Activated CD8-positive, alpha-beta T cell treated with anti-CD3 and anti-CD28 coated beads for 36 hours (primary cell): ENCODE measurements at places on chromosomes 1 and 21. TPM values are rescaled to one million over a fixed set of nuclear protein-coding genes. Genes with fewer than 3 reads are reported as not detected.

DNA sequence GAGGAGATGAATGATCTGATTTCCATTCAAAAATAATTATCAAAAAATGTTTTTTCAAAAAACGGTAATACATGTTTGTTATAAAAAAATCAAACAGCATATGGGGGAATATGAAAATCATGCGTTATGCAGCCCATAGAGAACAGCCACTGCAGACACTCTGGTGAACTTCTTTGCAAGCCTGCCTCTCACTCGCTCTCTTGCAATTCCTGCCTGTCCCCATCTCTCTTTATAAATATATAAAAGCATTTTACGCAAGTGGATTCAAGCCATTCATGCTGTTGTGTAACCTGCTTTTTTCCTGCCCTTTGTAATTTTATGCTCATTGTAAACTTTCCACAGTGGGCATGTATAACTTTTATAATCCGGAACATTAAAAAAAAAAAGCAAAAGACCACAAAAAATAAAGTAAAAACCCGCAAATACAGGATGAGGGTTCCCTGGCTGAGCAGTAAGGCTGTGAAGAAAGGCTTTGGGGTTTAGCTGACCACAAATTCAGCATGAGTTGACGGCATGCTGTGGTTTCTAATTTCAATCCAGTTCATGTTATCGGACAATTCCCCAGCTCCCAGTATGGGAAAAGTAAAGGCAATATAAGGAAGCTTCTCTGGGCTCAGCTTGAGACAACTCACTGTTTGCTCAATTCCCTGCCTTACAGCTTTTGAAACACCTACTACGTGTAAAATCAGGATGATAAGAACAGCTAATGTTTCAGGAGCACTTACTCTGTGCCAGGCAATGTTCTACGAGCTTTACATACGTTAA, 52.8 kb upstream of the ZBTB40 start:
- H3K4me3 ChIP-seq = no peak overlapping the region
- H3K36me3 ChIP-seq = no peaks in the 10 kb centered on the region
- H3K27ac ChIP-seq = no peak overlapping the region
- peaks cover 61% of the 10 kb centered on the region for H3K27me3 ChIP-seq
- H3K4me1 ChIP-seq = peaks cover 18% of the 10 kb centered on the region
- no peak for DNase-seq

- H3K27ac ChIP-seq = no peak overlapping the region
- no peaks in the 10 kb centered on the region for H3K36me3 ChIP-seq
- H3K4me3 ChIP-seq = no peak overlapping the region
- no peaks in the 10 kb centered on the region for H3K27me3 ChIP-seq
- no peaks in the 10 kb centered on the region for H3K4me1 ChIP-seq
- no peak for DNase-seq
Measured at GRCh38 chr1:219373616-219373935, 199.9 kb downstream of the LYPLAL1 start.

- H3K27me3 ChIP-seq = no peaks in the 10 kb centered on the region
- no peak overlapping the region for H3K4me3 ChIP-seq
- no peak overlapping the region for H3K27ac ChIP-seq
- H3K4me1 ChIP-seq = no peaks in the 10 kb centered on the region
- no peak for DNase-seq
Measured at GRCh38 chr1:6519491-6519934, 28.0 kb upstream of the PLEKHG5 start.

DNA sequence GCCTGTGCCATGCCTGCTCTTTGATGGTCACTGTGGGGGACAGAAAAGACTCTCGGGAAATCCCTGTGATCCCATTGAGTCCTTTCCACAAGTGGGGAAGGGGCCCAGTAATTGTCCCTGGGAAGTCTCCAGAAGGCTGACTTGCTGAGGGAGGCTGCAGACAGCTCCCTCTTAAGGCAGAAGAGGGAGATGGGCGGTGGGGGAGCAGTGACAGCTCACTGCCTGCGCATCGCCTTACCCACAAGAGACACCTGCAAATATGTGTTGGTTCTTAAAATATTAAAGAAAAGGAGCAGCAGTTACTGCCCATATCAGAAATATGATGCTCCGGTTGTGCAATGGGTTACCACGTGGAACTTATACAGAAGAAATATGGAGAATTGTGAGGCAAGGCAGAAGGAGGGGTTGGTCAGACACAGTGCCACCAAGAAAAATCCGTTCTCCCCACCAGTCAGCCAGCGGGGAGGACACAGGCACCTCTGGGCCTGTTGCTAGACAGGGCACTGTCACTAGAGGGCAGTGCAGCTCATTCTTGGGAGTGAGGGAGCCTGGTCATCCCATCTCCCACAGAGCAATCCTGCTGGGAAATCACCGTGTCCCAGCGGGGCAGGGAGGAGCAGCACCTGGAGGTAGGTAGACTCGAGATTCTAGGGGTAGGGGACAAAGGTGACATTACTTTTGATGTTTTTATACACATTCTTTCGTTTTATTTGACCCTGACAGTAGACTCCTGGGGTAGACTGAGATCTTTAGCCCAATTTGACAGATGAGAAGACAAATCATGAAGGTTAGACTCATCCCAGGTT, 6.9 kb upstream of the CAMK1G start:
- H3K27me3 ChIP-seq = peaks cover 5% of the 10 kb centered on the region
- no peak overlapping the region for H3K4me3 ChIP-seq
- H3K36me3 ChIP-seq = no peaks in the 10 kb centered on the region
- DNase-seq = peak; percentile 78

DNA sequence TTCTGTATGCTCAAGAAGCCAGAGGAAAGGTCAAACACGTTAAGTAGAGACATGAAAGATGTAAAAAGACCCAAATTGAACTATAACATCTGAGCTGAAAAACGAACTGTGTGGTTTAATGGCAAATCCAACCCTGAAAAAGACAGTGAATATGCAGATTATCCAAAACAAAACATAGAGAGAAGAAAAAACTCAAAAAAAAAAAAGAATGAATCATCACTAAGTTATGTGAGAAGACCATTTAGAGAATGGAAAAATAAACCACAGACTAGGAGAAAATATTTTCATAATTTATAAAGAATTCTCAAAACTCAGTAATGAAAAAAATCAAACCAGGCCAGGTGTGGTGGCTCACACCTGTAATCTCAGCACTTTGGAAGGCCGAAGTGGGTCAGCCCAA, 253.3 kb downstream of the PLPP3 start:
- no peaks in the 10 kb centered on the region for H3K36me3 ChIP-seq
- DNase-seq = no peak
- no peak overlapping the region for H3K27ac ChIP-seq

DNA sequence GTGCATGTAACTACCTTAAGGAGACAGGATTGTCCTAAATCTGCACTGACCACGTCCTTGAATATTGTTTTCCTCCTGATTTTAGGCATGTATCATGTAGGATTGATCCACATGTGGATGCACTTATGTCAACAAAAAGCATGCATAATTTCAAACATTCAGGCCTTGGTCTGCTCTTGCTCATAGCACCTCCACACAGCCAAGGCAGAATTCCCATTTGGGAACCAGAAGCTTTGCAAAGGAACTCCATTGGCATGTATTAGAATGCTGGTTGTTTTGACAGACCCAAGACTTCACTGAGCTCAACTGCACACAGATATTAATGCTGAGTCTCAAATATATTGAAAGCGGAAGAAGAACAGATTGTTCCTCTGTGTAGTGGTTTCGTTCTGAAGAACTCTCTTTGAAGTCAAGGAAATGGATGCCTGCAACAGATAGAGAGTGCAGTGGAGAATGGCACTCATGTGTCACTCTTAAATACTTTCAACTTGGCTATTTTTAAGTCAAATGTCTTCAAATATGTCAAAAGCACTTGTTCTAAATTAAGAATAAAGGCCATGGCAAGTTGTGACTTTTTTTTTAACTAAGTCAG, 387.6 kb downstream of the LTN1 start:
- peaks cover 21% of the 10 kb centered on the region for H3K4me1 ChIP-seq
- H3K27ac ChIP-seq = peak overlapping the region; percentile 45
- peak; percentile 9 for DNase-seq
- H3K4me3 ChIP-seq = no peak overlapping the region
- no peaks in the 10 kb centered on the region for H3K27me3 ChIP-seq

- DNase-seq = no peak
- no peaks in the 10 kb centered on the region for H3K27me3 ChIP-seq
- H3K4me3 ChIP-seq = no peak overlapping the region
- no peaks in the 10 kb centered on the region for H3K36me3 ChIP-seq
- H3K27ac ChIP-seq = no peak overlapping the region
Measured at GRCh38 chr1:209155546-209155945, 428.0 kb upstream of the CAMK1G start.

DNA sequence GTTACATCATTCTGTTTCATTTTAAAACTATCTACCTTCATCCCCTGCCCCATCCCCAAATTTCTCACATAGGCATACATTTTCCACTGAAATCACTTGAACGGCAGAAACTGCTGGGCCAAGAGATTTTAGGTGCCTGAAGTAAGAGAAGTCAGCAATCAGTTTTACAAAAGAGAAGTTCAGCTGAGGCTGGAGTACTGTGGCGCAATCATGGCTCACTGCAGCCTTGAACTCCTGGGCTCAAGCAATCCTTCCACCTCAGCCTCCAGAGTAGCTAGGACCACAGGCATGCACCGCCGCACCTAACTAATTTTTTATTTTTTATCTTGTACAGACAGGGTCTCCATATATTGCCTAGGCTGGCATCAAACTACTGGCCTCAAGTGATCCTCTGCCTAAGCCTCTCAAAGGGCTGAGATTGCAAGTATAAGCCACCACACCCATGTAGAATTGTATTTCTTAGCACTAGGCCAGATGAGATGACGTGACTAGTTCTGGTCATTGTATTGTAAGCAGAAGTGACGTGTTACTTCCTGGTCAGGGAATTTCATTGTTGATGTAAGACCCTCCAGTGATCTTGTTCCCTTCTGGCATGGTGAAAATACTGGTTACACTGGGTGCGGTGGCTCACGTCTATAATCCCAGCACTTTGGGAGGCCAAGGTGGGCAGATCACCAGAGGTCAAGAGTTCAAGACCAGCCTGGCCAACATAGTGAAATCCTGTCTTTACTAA, 7.1 kb downstream of the BECN2 start:
- no peaks in the 10 kb centered on the region for H3K27me3 ChIP-seq
- no peaks in the 10 kb centered on the region for H3K36me3 ChIP-seq
- H3K4me1 ChIP-seq = no peaks in the 10 kb centered on the region
- no peak overlapping the region for H3K27ac ChIP-seq
- H3K4me3 ChIP-seq = no peak overlapping the region
- no peak for DNase-seq

- H3K27me3 ChIP-seq = peaks cover 71% of the 10 kb centered on the region
- H3K36me3 ChIP-seq = no peaks in the 10 kb centered on the region
- H3K4me1 ChIP-seq = peaks cover 11% of the 10 kb centered on the region
- H3K4me3 ChIP-seq = peak overlapping the region; percentile 52
Measured at GRCh38 chr1:47507881-47508701, 70.2 kb downstream of the FOXD2 start.

DNA sequence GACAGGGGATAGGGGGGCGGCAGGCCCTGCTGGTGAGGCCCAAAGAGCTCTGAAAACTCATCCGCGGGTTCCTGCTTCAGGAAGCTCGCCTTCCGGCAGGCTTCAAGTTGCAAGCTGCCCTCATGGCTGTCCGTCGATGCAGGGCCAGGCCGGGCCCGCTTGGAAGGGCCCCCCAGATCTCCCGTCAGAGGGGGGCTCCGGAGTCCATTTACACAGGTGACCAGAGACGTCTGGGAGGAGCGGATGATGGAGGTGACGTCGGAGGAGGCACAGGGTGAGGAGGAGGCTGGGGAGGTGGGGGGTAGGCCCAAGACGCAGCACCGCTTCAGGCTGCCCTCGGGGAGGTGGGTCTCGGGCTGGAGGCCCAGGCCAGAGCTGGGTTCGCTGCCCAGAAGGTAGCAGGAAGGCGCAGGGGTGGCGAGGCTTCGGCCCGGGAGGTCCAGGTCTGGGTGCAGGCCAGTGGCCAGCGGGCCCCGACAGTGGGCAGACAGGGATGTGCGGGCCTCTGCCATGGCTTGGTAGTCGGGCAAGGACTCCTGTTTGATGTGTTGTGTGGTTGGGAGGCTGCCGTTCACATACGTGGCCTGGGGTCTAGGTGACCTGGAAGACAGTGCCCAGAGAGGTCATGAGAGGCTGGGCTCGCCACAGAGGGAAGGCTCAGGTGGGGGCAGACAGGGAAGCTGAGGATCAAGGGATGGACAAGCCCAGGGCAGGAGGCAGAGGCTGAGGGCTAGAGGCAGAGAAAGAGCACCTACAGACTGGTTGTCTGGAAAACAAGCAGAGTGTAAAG, 135.4 kb downstream of the DMRTB1 start:
- DNase-seq = no peak
- no peaks in the 10 kb centered on the region for H3K27me3 ChIP-seq
- H3K4me1 ChIP-seq = no peaks in the 10 kb centered on the region
- no peak overlapping the region for H3K4me3 ChIP-seq
- H3K27ac ChIP-seq = no peak overlapping the region

DNA sequence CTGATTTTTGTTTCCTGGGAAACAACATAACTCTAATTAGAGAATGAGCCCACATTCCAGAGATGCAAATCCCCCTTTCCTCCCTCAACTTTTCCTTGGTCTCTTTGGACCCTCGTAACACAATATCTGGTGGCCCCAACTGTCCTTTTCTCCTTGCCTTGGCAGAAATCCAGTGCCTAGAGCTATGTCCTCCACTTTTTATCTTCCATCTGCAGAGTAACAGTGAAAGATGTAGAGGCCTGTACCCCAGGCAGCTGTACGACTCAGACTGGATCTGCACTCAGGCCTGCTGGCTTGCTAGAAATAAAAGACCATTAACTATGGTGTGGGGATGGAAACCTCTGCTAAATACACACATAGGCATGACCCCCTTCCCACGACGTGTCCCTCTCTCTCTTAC, 72.0 kb downstream of the WARS2 start:
- H3K4me3 ChIP-seq = no peak overlapping the region
- H3K4me1 ChIP-seq = no peaks in the 10 kb centered on the region
- DNase-seq = no peak
- no peaks in the 10 kb centered on the region for H3K27me3 ChIP-seq
- H3K36me3 ChIP-seq = peaks cover 24% of the 10 kb centered on the region
- H3K27ac ChIP-seq = no peak overlapping the region

DNA sequence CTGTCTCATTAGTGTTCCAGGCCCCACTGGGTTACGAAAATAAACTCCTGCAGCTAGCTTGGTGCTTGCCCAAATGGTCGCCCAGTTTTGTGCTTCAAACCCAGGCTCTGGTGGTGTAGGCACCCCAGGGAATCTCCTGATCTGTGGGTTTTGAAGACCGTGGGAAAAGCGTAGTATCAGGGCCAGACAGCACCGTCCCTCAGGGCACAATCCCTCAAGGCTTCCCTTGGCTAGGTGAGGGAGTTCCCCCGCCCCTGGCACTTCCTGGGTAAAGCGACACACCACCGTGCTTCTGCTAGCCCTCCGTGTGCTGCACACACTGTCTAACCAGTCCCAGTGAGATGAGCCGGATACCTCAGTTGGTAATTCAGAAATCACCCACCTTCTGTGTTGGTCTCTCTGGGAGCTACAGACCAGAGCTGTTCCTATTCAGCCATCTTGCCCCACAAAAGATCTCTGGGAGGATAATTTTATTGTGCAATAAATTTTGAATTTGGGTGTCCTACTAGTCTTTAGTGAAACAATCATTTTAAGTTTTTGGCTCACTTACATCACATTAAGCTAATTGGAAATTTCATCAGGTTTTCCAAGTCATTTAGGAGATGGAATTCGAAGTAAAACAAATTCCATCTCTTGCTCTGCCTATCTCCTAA, 9.4 kb upstream of the SLC25A24 start:
- H3K27me3 ChIP-seq = peaks cover 30% of the 10 kb centered on the region
- no peak overlapping the region for H3K4me3 ChIP-seq
- H3K27ac ChIP-seq = no peak overlapping the region
- peaks cover 10% of the 10 kb centered on the region for H3K4me1 ChIP-seq
- H3K36me3 ChIP-seq = no peaks in the 10 kb centered on the region
- DNase-seq = peak; percentile 44

The UBL4B gene
- total RNA-seq = not detected

The CD34 gene
- total RNA-seq = 0.05 TPM

The PLA2G2D gene
- not detected for total RNA-seq
